ENCODE measurements at places on chromosomes 3 and 15.

GRCh38 chr15:62413153-62413552, 248.1 kb upstream of the C2CD4B start:
- peak; percentile 66 for DNase-seq

DNA sequence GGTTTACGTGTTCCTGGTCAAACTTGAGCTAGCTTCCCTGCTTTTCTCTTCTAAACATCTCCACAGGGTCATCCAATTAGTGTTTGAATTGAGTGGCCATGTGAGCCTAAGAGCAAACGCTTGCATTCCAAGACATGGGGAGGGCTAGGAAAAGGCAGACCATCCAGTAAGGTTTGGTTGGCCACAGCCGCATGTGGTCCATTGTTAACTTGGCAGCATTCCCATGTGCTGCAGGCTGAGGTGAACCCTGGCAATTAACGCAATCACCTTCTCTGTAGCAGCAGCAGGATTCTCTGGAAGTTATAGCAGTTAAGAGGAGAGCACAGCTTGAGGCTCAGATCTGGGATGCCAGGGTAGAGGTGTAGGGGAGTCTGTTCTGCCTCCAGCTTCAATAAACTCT, 502.2 kb upstream of the LMCD1 start:
- DNase-seq = no peak

DNA sequence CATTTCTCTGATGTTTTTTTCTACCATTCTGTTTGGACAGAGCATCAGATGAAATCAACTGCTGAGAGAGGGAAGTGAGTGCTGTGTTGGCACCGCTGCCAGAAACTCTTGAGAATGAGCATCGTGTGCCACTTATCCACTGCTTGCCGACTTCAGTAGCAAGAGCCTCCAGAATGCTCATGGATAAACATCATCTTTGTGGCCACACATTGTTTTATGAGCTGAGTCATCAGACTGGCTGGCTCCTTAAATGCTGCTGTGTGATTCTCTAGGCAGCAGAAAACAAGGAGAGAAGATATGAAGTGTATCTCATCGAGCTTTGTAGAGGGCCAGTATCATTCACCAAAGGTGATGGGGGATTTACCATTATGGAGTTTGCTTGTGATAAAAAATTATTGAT, 3.4 kb upstream of the DOCK3 start:
- DNase-seq = peak; percentile 84

- DNase-seq = no peak
These were observed 120.8 kb downstream of the RFTN1 start for GRCh38 chr3:16392717-16393116.

DNA sequence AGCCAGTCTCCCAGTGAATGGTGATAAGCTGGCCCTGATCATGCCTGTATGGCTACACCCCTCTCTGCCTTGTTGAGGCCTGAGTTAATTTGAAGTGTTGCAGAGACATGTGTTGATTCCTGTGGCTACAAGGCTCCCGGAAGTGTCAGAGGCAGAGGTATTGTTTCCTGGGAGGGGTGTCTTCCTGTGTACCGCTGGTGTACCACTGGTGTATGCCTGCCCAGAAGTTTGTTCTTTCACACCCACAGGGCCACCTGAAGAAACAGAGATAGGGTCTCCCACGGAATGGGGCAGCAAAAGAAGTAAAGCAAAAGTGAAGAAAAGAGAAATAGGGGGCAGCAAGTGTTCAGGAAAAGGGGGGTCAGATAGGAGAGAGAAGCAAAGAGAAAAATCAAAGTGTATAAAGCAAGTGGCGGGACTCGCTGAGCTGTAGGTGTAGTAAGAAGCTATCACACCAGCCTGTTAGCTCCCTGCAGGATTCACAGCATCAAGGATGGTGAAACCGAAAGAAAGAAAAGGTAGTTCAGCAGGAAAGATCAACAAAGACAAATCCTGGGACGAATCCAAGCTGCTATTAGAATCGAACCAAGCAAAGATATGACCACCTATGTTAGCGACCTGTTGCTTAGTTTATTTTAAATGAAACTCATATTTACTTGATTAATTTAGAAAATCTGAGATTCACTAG, 36.6 kb upstream of the CD47 start:
- no peak for DNase-seq

DNA sequence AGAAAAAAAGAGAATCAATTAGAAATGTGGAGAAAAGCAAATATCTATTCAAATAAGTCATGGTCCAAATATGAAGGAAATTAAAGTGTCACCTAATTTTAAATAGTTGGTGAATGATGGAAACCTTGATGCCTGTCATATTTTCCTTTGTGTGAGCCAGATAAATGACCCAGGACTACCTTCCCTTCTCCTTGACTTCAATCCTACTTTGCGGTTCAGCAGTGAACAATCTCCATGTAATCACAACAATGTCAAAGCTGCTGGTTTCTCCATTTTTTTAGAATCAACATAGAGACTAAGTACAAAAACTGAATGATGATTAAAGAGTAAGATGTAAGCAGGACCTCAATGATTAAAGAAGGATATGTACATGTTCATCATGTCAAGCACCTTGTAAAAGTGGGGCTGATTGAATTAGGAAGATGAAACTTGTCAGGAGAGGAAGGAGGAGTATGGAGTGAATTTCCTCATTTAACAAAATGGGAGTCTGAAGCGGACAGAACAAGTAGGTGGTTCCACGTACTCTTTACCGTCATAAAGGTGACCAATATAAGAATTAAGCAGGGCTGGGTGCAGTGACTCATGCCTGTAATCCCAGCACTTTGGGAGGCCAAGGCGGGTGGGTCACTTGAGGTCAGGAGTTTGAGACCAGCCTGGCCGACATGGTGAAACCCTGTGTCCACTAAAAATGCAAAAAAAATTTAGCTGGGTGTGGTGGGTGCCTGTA, 43.1 kb downstream of the TRPM1 start:
- DNase-seq = no peak

GRCh38 chr15:94079968-94080367, 151.4 kb upstream of the MCTP2 start:
- DNase-seq = no peak

DNA sequence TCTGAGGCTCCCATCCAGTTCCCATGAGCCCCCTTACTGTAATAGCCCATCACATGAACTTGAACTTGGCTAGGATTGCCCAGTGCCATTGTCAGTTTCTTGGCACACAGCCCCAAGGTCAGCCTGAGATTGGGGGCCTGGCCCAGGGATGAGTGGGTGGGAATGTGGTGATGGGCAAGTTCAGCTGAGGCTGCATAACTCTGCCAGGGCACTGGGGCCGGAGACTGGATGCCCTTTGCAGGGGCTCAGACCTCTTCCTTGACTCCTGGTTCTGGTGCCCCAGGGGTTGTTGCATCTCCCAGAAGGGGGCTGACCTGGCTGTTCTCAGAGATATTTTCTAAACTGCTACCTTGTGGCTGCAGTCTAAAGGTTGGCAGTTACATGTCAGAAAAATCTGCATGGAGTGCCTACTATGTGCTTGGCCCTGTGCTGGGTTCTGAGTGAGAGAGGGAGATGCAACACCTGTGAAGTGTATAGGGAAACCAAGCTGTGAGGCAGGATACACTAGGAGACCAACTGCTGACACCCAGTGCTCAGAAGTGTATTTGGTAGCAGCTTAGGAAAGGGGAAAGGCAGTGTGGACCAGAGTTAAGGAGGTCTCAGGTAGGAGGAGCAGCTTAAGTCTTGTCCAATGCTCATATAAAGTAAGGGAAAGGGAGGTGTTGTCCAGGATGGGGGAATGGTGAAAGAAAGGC, 74.8 kb upstream of the PRR23C start:
- DNase-seq = no peak

All from fibroblast of skin of right biceps (primary cell).